Ureter (tissue), 1 donor: ENCODE measurements at places on chromosomes 5 and 9. TPM values are rescaled to one million over a fixed set of nuclear protein-coding genes. Genes with fewer than 3 reads are reported as not detected.

DNA sequence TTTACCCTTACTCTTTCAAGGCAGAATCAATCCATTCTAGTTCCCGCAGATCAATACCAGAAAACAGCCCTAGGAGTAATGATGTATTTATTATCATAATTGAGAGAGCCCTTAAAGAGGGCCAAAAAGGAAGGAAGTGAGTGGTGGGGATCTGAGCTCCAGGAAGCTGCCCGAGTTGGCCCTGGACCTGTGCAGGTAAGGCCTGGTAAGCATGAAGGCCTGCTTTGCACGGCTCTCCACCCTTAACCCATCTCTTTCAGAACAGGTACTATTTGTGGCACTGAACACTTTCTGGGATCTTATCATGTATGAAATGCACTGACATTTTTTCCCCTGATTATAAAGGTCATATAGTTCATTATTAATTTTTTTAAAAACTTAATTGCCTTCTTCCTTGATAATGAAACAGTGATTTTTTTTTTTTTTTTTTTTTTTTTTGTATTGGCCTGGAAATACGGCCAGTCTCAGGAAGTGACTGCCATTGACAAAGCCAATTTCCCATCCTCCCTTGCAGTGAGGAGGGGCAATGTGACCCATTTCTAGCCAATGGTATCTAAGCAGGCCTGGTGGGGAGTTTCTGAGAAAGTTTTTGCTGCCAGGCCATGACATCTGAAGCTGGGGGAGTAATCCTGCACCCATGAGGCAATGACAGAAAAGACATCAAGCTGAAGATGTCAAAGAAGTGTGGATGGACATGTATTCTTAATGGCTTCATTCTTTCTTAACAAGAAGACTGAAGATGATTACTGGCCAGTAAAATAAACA is 6.3 kb upstream of the MVB12B start:
- no peak for DNase-seq

PDCD1LG2 gene
- 1.7 TPM for total RNA-seq

GRCh38 chr5:145904743-145905142 is 31.6 kb upstream of the SH3RF2 start:
- no peak for DNase-seq

DNA sequence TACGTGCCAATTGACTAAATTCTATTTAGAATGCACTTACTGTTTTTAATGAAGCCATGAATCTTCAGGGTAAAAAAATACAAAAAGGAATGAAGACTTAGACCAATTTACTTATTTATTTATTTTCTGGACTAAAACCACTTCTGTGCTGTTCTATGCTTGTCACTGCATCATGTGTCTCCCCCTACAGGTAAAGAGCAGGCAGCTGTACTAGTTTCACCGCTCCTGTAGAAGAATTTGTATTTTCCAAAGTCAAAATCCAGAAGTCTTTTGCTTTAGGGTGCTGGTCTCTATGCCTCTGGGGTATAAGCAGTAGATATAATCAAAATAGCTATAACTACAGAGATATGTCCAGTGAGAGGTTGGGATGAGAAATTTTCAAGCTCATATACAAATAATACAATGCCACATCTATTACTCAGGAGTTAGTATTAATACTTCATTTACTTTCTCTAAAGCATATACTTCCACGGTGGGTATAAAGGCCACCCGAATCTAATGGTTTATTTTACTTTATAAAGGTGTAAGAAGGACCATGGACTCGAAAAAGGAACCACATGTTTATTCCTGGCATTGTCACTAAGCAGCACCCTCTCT is 591.5 kb downstream of the RAB3C start:
- DNase-seq = no peak

ZDHHC11 gene
- 39.5 TPM for total RNA-seq

PGM5 gene
- 173 TPM for total RNA-seq

AP3S1 gene
- total RNA-seq = 59.0 TPM

IL31RA gene
- total RNA-seq = not detected

- no peak for DNase-seq
These were observed 656.5 kb downstream of the TLE1 start for GRCh38 chr9:81032831-81033230.

- no peak for DNase-seq
These were observed 8.9 kb downstream of the SPINK14 start for GRCh38 chr5:148177207-148177606.

DNA sequence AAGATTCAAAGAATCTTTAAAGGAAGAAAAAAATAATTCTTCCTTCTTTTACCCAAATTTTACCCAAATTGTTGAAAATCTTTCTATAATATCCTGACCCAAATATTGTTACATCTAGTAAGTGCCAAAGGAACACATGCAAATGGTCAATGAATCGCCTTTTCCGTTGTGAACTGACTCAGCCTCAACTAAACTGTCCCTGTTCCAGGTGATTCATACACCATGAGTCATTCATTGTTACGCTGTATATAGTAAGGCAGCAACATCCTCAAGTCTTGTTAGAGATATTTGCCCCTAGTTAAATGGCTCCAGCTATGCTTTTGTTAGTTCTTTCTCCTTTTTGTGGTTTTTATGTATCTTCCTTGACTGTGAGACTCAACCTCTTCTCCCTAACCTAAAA is 9.7 kb downstream of the PTGER4 start:
- DNase-seq = no peak

LYSMD3 gene
- 15.1 TPM for total RNA-seq

DNA sequence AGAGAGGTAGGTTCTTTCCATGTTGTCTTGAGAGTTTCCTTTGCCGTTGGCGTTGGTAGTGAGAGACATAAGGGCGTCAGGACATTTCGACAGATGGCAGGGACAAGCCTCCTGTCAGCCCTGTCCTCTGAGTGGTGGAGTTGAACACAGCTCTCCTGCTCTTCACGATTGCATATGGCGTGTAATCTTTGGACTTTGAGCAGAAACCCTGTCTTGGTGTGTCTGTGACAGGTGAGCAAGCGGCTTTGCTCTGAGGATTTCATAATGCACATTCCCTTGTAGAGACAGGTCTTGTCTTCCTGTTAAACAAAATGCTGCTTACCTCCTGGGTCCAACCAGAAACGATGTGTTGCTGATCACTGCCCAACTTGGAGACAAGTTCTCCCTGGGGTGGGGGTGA is 146.5 kb downstream of the NXNL2 start:
- no peak for DNase-seq

- no peak for DNase-seq
These were observed 45.9 kb downstream of the C9orf50 start for GRCh38 chr9:129574911-129575585.

GRCh38 chr9:122477826-122478225 is at the start of gene OR1J1:
Gene OR1J1 (minus strand): TSS chr9:122477926. CDS start chr9:122477926, 0 bp downstream.
- DNase-seq = no peak

- DNase-seq = no peak
These were observed 320.6 kb downstream of the PJA2 start for GRCh38 chr5:109089191-109089590.

DNA sequence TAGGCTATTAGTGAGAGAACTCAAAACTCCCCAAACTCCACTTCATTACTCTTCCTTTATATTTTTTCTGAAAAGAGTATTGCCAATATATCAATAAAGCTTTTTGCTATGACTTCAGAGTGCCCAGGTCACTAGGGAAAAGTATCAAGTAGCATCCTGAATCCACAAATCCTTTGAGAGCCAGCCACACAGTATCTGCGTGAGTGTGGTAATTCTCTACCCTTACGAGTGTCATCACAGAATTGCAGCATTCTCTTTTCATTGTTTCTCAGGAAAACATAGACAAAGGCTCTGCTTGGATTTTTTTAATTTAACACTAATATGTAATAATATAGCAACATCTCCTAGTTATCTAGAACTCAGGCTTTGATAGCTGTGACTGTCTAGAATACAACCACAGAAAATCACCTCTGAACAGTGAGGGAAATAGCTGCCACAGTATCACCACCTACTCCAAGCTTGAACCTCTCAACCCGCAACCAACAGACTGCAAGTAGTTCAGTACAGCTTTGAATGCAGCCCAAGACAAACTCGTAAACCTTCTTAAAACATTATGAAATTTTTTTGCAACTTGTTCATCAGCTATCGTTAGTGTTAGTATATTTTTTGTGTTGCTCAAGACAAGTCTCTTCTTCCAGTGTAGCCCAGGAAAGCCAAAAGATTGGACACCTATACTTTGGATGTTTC is 79.3 kb upstream of the CCDC152 start:
- no peak for DNase-seq

PPIC gene
- 39.2 TPM for total RNA-seq

GPR151 gene
- not detected for total RNA-seq

GRCh38 chr5:141790630-141791029 is 87.6 kb downstream of the PCDH1 start:
- no peak for DNase-seq

- DNase-seq = no peak
These were observed 2.9 kb upstream of the PAX5 start for GRCh38 chr9:37036776-37037502.

DNA sequence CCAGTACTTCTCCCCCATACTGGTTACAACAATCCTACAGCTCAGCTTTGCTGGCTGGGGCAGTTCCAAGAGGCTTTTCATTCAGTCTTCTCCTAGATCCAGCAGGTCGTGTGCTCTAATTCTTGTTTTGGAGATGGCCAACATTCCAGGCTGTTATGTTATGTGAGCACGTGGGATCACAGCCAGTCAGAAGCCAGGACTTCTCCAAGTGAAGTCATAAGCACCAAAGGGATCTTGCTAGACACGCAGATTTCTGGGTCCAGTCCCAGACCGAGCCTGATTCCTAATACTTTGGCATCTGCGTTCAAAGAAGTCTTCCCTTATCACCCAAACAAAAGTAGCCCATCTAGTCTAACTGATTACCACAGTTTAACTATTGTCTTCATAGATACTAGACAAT is 1.4 kb upstream of the LARP1 start:
- DNase-seq = peak; percentile 71

DNA sequence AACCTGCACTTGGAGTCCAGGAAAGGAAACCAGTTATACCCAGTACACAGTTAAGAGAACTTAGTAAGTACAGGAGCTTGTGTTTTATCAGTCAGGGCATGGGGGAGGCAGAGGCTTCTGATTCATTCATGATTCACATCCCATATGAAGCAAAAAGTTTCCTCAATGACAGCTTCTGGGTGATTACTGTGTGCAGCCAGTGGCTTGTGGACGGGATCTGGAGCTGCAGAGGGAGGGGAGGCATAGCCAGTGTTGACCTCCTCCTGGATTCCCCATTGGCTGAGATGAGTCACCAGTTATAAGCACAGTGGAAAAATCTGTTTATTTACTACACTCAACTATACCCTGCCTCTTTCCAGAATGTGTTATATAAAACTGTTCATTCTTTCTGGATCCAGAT is 17.7 kb downstream of the IL31RA start:
- no peak for DNase-seq

- peak; percentile 51 for DNase-seq
These were observed 46.7 kb downstream of the PRRC1 start for GRCh38 chr5:127564002-127564769.

DNA sequence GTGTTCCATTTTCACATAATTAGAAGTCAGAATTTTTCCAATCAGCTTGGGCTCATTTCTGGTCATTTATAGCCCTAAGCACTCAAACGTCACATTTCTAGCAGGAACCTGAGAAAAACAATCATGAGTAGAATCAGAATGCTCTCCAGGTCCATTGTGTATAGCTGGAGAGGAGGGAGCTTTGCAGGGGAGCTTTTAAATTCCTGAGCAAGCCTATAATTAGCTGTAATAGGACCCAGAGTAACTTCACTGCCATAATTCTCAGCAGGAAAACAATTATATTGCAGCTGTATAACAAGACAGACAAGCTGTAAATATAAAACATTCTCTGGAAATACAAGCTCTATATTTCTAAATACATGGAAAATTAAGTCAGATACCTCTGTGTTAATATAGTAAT is 637.6 kb upstream of the SGCD start:
- DNase-seq = no peak

DNA sequence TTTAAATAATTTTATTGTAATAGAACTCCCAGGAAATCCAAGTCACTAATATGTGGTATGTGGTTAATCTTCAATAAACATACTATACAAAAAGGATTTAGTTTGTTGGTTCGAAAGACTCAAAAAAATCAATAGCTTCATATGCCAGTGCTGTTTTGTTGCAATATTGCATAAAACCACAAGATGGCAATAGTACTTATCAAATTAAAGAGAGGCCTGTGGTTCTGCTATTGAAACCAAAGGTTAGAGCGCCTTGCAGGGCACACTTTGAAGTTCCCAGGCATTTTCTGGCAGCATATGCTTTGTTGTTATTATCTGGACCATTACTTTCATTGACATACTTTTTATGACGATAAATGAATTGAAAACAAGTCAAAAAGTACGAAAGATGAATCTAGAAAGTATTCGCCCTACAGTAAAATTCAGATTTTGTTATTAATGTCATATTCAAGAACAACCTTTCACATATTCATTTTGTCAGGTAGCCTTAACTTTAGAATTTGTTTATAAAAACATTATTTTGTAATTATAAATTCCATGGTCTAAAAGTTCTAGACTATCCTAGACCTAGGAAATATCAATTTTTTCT is 316.3 kb downstream of the MCTP1 start:
- no peak for DNase-seq

- DNase-seq = no peak
These were observed 12.2 kb downstream of the BHMT2 start for GRCh38 chr5:79081779-79082178.

BTNL8 gene
- not detected for total RNA-seq

LAMC3 gene
- total RNA-seq = 50.6 TPM

GRCh38 chr9:95071450-95071849 is 246.1 kb downstream of the FANCC start:
- DNase-seq = no peak

DNA sequence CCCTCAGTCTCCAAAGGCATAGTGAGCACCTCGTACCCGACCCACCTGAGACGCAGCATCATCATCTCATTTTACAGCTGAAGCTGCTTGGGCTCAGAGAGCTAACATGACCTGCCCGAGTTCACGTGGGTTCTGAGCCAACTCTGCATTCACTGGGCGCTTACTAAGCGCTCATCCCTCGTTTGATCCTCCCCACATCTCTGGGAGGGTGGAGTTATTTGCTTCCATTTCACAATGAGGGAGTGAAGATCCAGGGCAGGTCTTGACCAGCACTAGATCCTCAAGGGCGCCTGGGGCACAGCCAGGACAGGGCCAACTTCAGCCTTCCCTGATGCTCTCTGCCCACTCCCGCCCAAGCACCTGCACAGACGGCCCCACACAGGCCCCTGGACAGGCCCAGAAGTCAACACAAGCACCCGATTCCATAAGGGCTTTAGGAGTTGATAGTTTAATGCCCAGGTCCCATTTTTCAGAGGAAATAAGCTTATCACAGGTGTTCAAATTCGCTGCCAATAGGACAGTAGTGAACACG is 80.8 kb downstream of the HRH2 start:
- DNase-seq = peak; percentile 31

PCDHGB1 gene
- total RNA-seq = 3.0 TPM

GRCh38 chr5:178383301-178383918 is 150.8 kb upstream of the PHYKPL start:
- DNase-seq = no peak

DNA sequence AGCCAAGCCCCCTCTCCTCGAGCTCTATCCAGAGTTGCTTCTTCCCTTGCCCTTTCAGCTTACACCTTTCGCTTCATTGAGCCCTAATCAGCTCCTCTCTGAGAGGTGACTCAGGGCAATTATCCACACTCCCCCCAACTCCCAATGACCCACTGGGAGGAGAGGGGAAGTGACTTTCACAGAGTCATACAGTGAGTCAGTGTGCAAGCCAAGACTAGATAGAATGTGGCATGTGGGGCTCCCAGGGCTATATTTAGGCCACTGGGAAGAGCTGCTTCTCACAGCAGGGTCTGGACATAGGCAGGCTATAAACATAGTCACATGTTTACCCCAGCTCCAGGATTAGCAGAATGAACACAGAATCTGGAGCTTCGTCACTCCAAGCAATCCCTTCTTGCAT is 57.4 kb downstream of the NRG2 start:
- DNase-seq = no peak
